ENCODE measurements at places on chromosomes 7 and 10. TPM values are rescaled to one million over a fixed set of nuclear protein-coding genes. Genes with fewer than 3 reads are reported as not detected.

Gene GALNT11
- 45.8 TPM for total RNA-seq

Gene LAMB4
- total RNA-seq: not detected

Gene GHRHR
- total RNA-seq: 1.3 TPM

Gene CPA1
- total RNA-seq: 5.9 TPM

Gene SLC26A4
- 3.5 TPM for total RNA-seq

DNA sequence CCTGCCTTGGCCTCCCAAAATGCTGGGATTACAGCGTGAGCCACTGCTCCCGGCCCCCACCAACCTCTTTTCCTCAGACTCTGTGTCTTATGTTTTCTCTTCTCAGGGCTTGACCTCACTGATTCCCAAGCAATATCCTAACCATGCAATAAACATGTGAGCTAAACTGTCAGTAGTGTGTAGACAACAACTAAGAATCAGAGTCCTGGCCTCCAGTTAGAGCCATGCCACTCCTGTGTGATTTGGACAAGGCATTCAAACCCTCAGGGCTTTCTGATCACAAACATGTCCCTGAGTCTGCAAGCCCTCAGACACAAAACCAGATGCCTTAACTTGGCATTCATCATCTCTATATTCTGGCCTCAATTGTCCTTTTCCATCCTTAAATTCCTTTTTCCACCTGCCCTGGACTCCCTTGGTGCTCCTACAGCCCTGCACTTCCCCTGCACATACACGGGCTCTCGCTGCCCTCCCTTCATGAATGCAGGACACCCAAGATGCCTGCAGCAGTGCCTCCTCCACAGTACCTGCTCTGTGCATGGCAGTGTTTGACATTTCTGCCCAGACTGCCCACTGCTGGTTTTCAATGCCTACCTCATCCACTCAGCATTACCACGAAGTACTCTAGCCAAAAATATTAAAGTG is 142.8 kb downstream of the CYP26A1 start:
- no peak for DNase-seq
- no peaks in the 10 kb centered on the region for H3K27me3 ChIP-seq
- no peak overlapping the region for H3K27ac ChIP-seq
- H3K4me1 ChIP-seq: no peaks in the 10 kb centered on the region

GRCh38 chr10:110285501-110285900 is 19.2 kb downstream of the SMNDC1 start:
- peaks cover 4% of the 10 kb centered on the region for H3K4me1 ChIP-seq
- H3K4me3 ChIP-seq: no peak overlapping the region
- H3K27me3 ChIP-seq: no peaks in the 10 kb centered on the region
- no peak for DNase-seq
- peaks cover 2% of the 10 kb centered on the region for H3K36me3 ChIP-seq
- no peak overlapping the region for H3K27ac ChIP-seq

- no peaks in the 10 kb centered on the region for H3K36me3 ChIP-seq
- H3K4me1 ChIP-seq: no peaks in the 10 kb centered on the region
- DNase-seq: no peak
- no peak overlapping the region for H3K4me3 ChIP-seq
- H3K27ac ChIP-seq: no peak overlapping the region
These were observed 42.1 kb upstream of the WIPF3 start for GRCh38 chr7:29764227-29764626.

DNA sequence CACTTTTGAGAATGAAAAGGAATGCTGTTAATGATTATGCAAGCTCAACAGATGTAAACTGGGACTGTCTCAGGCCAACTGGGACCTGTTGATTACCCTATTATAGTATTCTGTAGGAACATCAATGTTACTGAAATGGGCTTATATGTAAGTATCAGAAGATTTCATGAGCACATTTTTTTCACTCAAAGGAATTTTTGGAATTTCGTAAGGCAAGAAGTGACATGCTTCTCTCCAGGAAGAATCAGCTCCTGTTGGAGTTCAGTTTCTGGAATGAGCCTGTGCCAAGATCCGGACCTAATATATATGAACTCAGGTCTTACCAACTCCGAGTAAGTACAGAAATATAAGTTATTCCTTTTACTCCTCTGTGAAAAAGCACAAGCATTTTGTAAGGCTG is 19.2 kb downstream of the NIPSNAP2 start:
- H3K4me1 ChIP-seq: no peaks in the 10 kb centered on the region
- no peak for DNase-seq
- no peak overlapping the region for H3K4me3 ChIP-seq
- no peaks in the 10 kb centered on the region for H3K27me3 ChIP-seq

GRCh38 chr7:129780257-129780973 is 168.9 kb downstream of the NRF1 start:
- DNase-seq: no peak
- H3K4me1 ChIP-seq: no peaks in the 10 kb centered on the region
- H3K27me3 ChIP-seq: no peaks in the 10 kb centered on the region
- no peak overlapping the region for H3K27ac ChIP-seq
- H3K4me3 ChIP-seq: peak overlapping the region; percentile 19
- H3K36me3 ChIP-seq: no peaks in the 10 kb centered on the region

DNA sequence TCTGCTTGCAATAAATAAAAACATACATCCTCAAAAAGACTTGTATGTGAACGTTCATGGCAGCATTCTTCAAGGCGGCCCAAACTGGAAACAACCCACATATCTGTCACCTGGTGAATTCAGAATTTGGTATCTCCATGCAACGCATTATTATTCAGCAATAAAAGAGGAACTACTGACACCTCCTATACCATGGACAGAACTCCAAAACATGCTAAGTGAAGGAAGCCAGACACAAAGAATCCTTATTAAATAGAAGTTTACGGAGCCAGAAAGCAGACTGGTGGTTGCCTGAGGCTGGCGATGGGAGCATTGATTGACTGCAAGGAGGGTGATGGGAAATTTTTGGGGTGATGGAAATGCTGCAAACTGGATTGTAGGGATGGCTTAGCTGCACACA is 530.8 kb upstream of the DPP6 start:
- no peaks in the 10 kb centered on the region for H3K4me1 ChIP-seq
- no peak for DNase-seq
- peaks cover 2% of the 10 kb centered on the region for H3K27me3 ChIP-seq
- H3K36me3 ChIP-seq: no peaks in the 10 kb centered on the region
- H3K4me3 ChIP-seq: no peak overlapping the region
- H3K27ac ChIP-seq: no peak overlapping the region

GRCh38 chr10:10873289-10873688 is 144.4 kb upstream of the CELF2 start:
- DNase-seq: no peak
- no peaks in the 10 kb centered on the region for H3K36me3 ChIP-seq
- peaks cover 5% of the 10 kb centered on the region for H3K4me1 ChIP-seq
- no peaks in the 10 kb centered on the region for H3K27me3 ChIP-seq
